ENCODE measurements at places on chromosomes 1 and 21.

- no peak for DNase-seq
Measured at GRCh38 chr1:245704765-245705164, 550.0 kb downstream of the KIF26B start.

DNA sequence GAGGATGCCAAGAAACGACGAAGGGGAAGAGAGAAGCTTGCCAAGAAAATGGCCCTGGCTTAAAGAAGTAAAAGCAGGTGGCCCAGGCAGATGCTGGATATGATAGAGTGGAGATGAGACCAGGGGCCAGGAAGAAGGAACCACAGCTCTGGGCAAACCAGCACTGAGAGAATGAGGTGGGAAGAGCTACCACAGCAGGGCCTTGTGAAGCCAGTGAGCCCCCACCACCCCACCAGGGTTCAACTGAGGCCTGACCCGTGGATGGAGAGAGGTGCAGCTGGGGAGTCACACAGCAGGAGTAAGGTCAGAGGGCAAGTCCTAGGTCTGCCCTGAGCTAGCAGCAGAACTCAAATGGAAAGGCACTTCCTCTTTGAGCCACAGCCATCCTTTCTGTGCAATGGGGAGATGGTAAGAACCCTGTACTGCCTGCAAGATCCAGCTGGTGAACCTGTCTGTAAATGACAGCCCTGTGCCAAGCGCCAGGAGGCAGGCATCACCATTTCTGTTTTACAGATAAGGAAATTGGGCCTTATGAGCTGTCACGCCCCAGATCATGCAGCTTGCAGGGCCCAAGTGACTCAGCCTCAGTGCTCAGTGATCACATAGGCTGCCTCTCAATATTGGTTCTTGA is 8.5 kb downstream of the SH3BGRL3 start:
- peak; percentile 73 for DNase-seq

DNA sequence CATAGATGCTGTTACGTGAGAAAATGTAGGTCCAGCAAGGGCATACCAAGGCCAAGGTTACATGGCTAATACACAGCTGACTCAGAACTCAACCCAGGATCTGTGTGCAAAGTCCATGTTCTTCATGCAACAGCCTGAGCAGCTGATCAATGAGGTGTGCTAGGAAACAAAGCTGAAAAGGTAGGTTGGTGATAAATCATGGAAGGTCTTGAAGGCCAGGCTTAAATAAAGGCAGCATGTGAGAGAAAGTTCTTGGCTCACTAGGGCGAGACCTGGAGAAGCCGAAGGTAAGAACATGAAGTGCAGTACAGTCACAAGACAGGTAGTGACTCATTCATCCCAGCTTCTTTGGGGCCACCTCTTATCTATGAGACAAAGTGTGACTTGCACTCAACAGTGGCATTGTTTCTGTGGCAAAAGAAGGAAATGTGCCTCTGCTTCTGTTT is 33.4 kb downstream of the TLR5 start:
- no peak for DNase-seq

- DNase-seq: no peak
Measured at GRCh38 chr1:77263708-77264107, 18.1 kb upstream of the AK5 start.

- DNase-seq: no peak
Measured at GRCh38 chr21:40165773-40166070, 298.5 kb downstream of the PCP4 start.

All from activated naive CD4-positive, alpha-beta T cell treated with anti-CD3 and anti-CD28 coated beads, Interleukin-2, amount 50 U/mL, for 16 hours (primary cell).